Central memory CD8-positive, alpha-beta T cell (primary cell): ENCODE measurements at places on chromosomes 6 and 20.

DNA sequence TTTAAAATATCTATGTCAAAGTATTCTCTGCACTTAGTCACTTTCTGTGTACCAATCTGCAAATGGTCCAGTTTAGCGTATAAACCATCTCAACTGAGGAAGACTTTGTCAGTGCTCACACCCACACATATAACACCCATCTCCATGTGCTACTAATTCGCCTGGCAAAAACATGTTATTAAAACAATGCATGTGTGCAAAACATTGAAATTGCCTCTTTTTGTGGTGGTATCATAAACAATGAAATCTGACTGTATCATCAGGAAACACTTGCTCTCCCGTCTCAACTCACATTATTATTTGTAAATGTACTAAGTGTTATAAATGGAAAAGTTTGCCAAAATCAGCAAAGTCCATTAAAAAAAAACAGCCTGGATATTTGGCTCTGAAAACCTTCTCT lies 105.9 kb upstream of the FOXC1 start:
- no peak overlapping the region for H3K27ac ChIP-seq
- no peak for DNase-seq
- H3K4me1 ChIP-seq = no peaks in the 10 kb centered on the region
- peaks cover 43% of the 10 kb centered on the region for H3K27me3 ChIP-seq

DNA sequence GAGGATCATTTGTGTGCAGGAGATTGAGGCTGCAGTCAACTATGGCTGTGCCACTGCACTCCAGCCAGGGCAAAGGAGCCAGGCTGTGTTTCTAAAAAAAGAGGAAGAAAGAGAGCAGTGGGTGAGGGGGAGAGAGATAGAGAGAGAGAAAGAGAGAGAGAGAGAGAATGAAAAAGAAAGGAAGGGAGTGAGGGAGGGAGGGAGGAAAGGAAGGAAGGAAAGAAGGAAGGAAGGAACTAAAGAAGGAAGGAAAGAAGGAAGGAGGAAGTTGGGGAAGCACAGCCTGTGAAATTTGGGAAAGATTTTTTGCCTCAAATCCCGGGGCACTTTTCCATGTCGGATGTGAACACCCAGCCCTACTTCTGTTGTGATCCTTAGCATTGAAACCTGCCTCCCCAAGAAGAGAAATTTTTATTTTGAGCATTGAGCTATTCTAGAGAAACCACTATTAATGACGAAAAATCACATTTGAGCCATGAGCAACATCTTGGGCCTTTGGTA lies 57.8 kb downstream of the FOXA2 start:
- no peak overlapping the region for H3K27ac ChIP-seq
- DNase-seq = no peak
- H3K4me1 ChIP-seq = no peaks in the 10 kb centered on the region

DNA sequence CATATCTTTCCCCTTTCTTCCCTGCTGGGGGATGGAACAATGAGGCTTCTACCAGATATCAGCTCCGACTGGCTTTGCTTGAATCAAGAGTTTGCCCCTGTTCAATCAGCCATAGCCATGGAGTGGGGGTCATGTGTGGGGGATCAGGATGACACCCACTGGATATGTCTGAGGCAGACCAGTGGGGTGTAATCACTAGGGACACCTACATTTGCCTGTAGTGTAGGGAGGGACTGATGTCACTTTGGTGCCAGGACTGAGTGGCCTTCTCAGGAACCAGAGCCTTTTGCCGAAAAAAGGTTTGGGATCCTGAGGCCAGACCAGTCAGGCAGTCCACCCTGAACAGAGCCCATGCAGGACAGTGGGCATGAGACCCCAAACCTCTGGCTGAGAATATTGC lies 1.0 kb downstream of the ITPA start:
- peaks cover 40% of the 10 kb centered on the region for H3K4me1 ChIP-seq
- peaks cover 20% of the 10 kb centered on the region for H3K36me3 ChIP-seq
- DNase-seq = no peak

DNA sequence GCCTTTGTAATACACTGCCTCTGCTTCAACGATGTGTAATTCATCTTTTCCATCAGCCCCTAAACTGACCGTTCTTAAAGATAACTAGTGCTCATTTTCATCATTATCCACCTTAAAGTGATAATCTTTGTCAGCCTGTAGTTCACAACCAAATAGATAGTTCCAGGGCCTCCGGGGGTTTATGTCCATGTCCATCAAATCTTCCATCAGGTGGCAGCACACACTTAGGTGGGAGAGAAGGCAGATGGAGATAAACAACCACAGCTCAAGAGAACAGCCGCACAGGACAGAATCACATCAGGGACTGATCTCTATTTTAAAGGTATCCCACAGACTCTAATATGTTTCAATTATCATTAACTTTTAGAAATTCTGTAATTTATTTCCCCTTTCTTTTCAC lies 90.9 kb downstream of the LMBRD1 start:
- peaks cover 13% of the 10 kb centered on the region for H3K36me3 ChIP-seq
- H3K4me3 ChIP-seq = no peak overlapping the region
- H3K27me3 ChIP-seq = no peaks in the 10 kb centered on the region
- H3K4me1 ChIP-seq = peaks cover 4% of the 10 kb centered on the region

DNA sequence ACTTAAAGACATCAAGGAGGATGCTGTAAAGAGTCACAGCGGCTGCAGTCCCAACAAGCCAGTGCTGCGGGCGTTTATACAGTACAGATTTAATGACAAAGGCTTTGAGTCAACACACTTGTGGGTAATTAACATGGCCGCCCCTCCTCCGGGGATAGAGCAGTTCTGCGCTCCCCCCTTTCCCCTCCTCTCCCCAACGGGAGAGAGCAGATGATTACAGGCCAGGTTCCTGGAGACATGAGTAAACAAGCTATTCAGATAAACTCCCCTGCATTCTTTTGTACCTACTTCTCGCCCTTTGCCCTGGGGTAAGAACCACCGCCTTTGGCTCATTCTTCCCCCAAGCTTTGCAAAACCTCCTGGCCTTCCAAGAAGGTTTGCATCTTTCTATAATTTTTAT lies 23.6 kb upstream of the FABP7 start:
- no peak for DNase-seq
- peaks cover 9% of the 10 kb centered on the region for H3K4me1 ChIP-seq
- H3K27ac ChIP-seq = no peak overlapping the region
- H3K27me3 ChIP-seq = no peaks in the 10 kb centered on the region

GRCh38 chr6:125940247-125941041 lies 16.1 kb upstream of the HINT3 start:
- H3K27me3 ChIP-seq = peaks cover 28% of the 10 kb centered on the region
- H3K4me3 ChIP-seq = no peak overlapping the region
- no peak overlapping the region for H3K27ac ChIP-seq
- H3K4me1 ChIP-seq = no peaks in the 10 kb centered on the region

- no peak overlapping the region for H3K27ac ChIP-seq
- H3K36me3 ChIP-seq = no peaks in the 10 kb centered on the region
- H3K4me3 ChIP-seq = no peak overlapping the region
- peaks cover 45% of the 10 kb centered on the region for H3K27me3 ChIP-seq
- no peaks in the 10 kb centered on the region for H3K4me1 ChIP-seq
- DNase-seq = no peak
Measured at GRCh38 chr6:152846825-152847224, 96.2 kb downstream of the VIP start.

GRCh38 chr6:167676000-167676665 lies 150.6 kb upstream of the AFDN start:
- H3K4me3 ChIP-seq = no peak overlapping the region
- no peak overlapping the region for H3K27ac ChIP-seq
- H3K4me1 ChIP-seq = no peaks in the 10 kb centered on the region
- peaks cover 66% of the 10 kb centered on the region for H3K27me3 ChIP-seq

GRCh38 chr6:30160008-30160784 lies 815 bp downstream of the TRIM10 start:
- peaks cover 84% of the 10 kb centered on the region for H3K27me3 ChIP-seq
- no peak overlapping the region for H3K27ac ChIP-seq
- DNase-seq = no peak
- H3K4me1 ChIP-seq = peaks cover 5% of the 10 kb centered on the region
- H3K4me3 ChIP-seq = no peak overlapping the region

GRCh38 chr20:57522380-57523140 lies 2.4 kb downstream of the CTCFL start:
- no peak overlapping the region for H3K27ac ChIP-seq
- no peak for DNase-seq
- H3K4me3 ChIP-seq = no peak overlapping the region
- no peaks in the 10 kb centered on the region for H3K36me3 ChIP-seq
- no peaks in the 10 kb centered on the region for H3K27me3 ChIP-seq
- peaks cover 8% of the 10 kb centered on the region for H3K4me1 ChIP-seq

GRCh38 chr6:158387036-158387435 lies 74.8 kb downstream of the TULP4 start:
- no peak for DNase-seq
- H3K36me3 ChIP-seq = no peaks in the 10 kb centered on the region
- peaks cover 14% of the 10 kb centered on the region for H3K4me1 ChIP-seq
- H3K27ac ChIP-seq = peak overlapping the region; percentile 50
- no peak overlapping the region for H3K4me3 ChIP-seq

DNA sequence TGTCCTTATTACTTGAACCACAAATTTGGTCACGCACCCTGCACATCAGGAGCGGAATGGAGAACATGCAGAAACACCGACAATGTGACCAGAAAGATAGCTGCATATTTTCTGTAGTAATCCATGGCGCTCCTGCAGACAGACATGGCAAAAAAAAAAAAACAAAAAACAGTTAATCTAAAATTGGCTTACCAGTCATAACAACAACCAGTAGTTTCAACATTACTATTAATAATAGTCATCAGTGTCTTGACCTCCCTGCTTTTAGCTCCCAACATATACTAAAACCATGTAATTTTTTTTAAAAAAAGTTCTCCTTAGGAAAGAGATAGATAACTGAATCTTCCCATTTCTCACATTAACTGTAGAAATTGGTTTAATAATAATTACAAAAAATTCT lies 6.8 kb downstream of the CGA start:
- no peaks in the 10 kb centered on the region for H3K4me1 ChIP-seq
- no peak for DNase-seq

GRCh38 chr20:53914091-53914780 lies 156.2 kb downstream of the BCAS1 start:
- no peak for DNase-seq
- H3K27ac ChIP-seq = no peak overlapping the region
- H3K4me3 ChIP-seq = peak overlapping the region; percentile 90
- peaks cover 3% of the 10 kb centered on the region for H3K36me3 ChIP-seq
- H3K4me1 ChIP-seq = peaks cover 26% of the 10 kb centered on the region

DNA sequence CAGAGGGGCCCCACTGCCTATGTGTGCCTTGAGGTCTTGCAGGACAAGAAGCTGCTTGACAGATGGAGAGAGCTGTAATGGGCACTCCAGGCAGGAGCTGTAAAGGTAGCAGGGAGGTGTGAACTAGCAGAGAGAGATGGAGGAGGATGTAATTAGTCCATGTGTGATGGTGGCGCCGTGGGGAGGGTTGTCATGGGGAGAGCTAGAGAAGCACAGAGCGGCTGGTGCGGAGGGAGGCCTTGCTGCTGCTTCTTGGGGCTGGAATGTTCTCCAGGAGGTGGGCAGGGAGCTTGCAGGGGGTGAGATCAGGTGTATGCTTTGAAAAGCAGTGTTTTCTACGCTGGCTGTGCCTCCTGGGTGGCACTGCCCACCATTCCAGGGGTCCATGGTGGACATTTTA lies 32.1 kb downstream of the APCDD1L start:
- no peak for DNase-seq
- H3K27ac ChIP-seq = no peak overlapping the region
- no peak overlapping the region for H3K4me3 ChIP-seq
- peaks cover 41% of the 10 kb centered on the region for H3K27me3 ChIP-seq
- no peaks in the 10 kb centered on the region for H3K4me1 ChIP-seq

GRCh38 chr20:52577696-52578095 lies 386.1 kb upstream of the ZFP64 start:
- H3K27ac ChIP-seq = no peak overlapping the region
- H3K4me1 ChIP-seq = no peaks in the 10 kb centered on the region
- no peaks in the 10 kb centered on the region for H3K36me3 ChIP-seq

GRCh38 chr6:110859335-110859792 lies 15.2 kb upstream of the AMD1 start:
- DNase-seq = no peak
- H3K27ac ChIP-seq = no peak overlapping the region
- H3K27me3 ChIP-seq = no peaks in the 10 kb centered on the region
- H3K4me1 ChIP-seq = no peaks in the 10 kb centered on the region

DNA sequence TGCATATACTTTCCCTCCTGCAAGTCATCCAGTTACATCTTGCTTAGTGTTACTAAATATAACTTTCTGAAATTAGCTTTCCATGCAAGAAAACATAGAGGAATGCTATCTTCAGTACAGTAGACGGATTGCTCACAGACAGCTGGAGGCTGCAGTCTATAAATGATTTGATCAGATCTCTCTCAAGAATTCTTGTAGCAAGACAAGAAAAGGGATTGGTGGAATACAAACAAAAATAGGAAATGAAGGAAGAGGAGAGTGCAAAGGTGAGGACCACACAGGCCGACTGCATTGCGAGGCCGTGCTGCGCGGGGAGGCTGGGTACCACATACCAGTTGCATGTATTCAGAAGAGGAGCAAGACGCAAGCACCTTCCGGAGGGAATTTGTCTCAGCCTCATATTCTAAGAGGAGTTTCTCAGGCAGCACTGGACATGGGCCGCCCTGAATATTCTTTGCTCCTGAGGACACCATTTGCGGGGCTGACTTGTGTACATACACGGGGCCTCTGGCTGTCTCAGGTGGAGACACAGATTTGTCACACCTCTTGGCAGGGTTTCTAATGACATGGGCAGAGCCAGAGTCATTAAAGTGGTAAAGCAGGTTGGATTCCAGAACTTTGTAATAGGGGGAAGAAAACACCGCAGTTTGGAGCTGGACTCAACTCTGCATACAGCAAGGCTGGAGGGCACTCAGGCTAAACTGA lies 22.7 kb upstream of the KIF25 start:
- H3K4me1 ChIP-seq = no peaks in the 10 kb centered on the region
- no peak for DNase-seq
- H3K36me3 ChIP-seq = peaks cover 2% of the 10 kb centered on the region
- no peak overlapping the region for H3K27ac ChIP-seq

DNA sequence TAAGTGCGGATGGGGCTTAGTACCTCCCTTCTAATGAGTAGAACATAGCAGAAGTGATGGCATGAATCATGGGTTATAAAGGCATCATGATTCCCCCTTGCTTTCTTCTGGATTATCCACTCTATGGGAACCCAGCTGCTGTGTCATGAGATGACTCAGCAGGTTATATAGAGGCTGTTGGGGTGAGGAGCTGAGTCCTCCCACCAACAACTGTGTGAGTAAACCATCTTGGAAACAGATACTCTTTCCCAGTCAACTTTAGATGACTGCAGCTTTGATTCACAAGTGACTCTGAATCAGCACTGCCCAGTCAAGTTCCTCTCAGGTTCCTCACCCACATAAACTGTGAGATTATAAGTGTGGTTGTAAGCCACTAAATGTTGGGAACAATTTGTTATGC lies 46.3 kb downstream of the FAM83B start:
- H3K4me3 ChIP-seq = no peak overlapping the region
- DNase-seq = no peak
- H3K36me3 ChIP-seq = no peaks in the 10 kb centered on the region
- H3K27ac ChIP-seq = no peak overlapping the region

- no peaks in the 10 kb centered on the region for H3K4me1 ChIP-seq
- H3K27me3 ChIP-seq = no peaks in the 10 kb centered on the region
- no peaks in the 10 kb centered on the region for H3K36me3 ChIP-seq
- no peak overlapping the region for H3K4me3 ChIP-seq
Measured at GRCh38 chr20:7410150-7410549, 530.1 kb downstream of the HAO1 start.
